ENCODE measurements at places on chromosomes 2 and 18.

DNA sequence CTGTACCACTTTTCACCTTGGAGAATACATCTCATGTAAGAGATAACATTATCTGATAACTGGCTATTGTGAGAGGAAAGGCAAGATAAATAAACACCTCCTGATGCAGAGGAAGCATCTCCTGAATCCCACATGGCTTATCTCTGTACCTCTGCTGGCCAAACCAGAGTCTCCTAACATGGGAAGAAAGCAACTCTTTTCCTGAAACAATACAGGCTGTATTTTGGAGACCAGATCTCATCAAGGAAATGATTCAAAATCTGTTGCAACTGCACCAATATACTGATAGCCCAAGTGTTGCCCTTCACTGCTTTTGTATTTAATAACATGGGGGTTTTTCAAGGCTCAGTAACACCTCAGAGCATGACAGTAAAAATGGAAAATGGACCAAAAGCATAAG is 106.9 kb downstream of the MREG start:
- no peak for DNase-seq

- no peak for DNase-seq
Observed at GRCh38 chr2:64770137-64770780, 116.5 kb upstream of the SERTAD2 start.

- DNase-seq: no peak
Observed at GRCh38 chr18:23126376-23127056, 8.8 kb upstream of the CABLES1 start.

GRCh38 chr2:160465406-160465805 is 28.2 kb downstream of the RBMS1 start:
- no peak for DNase-seq

DNA sequence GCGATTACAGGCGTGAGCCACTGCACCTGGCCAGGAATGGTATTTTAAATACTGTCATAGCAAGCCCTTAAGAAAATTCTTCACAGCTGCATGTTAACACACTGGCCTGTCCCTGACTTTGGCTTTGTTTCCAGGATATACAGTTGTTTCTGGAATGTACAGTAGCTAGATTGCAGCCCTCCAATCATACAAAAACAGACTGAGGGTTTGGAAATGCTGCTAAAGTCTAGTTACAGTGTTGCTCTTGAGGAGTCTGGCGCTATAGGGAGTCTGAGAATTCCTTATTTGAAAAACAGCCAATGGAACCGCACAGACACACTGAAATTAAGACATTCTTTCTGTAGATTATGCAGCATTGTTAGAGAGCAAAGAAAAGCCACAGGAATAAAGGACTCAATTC is 37.7 kb downstream of the STON1 start:
- peak; percentile 22 for DNase-seq

GRCh38 chr2:20333738-20334137 is 16.9 kb downstream of the PUM2 start:
- no peak for DNase-seq

DNA sequence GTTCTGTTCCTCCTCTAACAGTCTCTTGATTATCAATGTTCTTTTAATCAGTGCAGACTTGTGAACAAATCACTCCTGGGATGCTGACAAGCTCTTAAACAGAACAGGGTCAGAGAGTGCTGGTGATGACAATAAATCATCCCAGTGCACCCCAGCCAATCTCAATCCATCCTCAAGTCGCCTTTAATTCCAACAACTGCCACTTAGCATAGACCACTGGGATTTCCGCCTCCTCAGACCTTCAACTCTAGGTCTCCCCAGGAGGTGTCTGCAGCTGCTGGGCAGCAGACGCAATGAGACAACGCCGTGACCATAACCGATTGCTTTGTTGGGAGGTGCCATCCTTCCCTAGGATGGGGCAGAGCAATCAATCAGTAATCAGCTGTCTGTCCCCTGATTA is 184.2 kb upstream of the ACAA2 start:
- no peak for DNase-seq

- no peak for DNase-seq
Observed at GRCh38 chr2:27370816-27371620, 602 bp downstream of the SNX17 start.

GRCh38 chr2:6975988-6976387 is 58.8 kb downstream of the RNF144A start:
- DNase-seq: no peak

DNA sequence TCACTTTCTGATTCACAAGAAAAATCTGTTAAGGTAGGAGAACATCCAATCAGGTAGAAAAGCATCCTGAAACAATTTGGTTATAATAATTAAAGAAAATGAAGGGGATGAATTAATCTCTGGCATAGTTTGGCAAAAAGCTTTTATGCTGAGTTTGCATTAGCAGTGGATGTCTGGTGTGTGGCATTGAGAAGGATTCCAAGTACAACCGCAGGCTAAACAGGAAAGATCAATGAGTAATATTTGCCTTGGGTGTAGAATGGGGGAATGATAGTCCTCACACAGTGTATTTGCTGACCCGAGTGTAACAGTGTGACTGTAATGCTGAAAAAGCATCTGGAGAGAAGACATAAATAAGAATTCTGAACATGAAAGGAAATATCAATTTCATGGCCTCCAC is 68.3 kb upstream of the SESTD1 start:
- no peak for DNase-seq

GRCh38 chr2:134319596-134320254 is 65.9 kb downstream of the MGAT5 start:
- no peak for DNase-seq

GRCh38 chr2:143946436-143947391 is 573.2 kb downstream of the ZEB2 start:
- peak; percentile 88 for DNase-seq

GRCh38 chr18:7452331-7452730 is 114.8 kb upstream of the PTPRM start:
- no peak for DNase-seq
